ENCODE measurements at places on chromosomes 4 and X.

DNA sequence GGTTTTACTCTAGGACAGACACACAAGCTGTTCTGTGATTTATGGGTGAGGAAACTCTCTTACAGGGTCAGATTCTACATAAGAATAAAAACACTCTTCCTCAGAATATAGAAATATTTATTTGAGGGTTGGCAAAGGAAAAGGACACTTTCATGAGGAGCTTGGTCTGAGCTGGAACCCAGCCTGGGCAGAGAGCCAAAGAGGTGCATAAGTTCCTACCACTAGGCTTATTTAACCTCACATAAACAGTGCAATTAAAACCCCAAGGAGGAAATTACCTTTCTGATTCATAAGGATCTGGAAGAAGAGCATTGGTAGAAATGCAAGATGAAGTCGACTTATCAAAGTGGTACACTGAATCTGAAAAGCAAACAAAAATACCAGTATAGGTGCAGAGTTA, 32.9 kb downstream of the SETD7 start:
- no peak for DNase-seq

DNA sequence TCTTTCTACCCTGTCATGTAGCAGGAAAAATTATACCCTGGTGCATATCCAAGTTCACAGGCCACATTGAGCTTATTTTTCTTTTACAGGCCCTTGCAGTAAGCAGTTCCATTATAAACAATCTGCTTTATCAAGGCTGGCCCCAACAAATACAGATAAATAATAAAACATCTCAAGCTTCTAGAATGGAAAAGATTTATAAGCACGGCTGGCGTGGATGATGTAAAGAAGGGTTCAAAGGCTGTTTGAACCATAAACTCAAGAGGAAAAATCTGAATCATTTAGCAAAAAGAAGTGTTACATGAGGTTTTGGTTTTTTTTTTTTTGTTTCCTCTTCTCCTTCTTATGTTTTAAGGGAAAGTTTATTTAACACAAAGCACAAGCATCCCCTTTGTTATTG, 109.7 kb downstream of the UNC5C start:
- DNase-seq, result no peak

- no peak for DNase-seq
Measured at GRCh38 chr4:17781300-17782287, at the start of gene FAM184B. Gene FAM184B (minus strand): TSS chr4:17781621. CDS start chr4:17781299, 322 bp downstream.

- no peak for DNase-seq
Measured at GRCh38 chr4:37138789-37139188, 105.8 kb upstream of the NWD2 start.

- no peak for DNase-seq
Measured at GRCh38 chr4:1494416-1495315, 88.4 kb upstream of the NKX1-1 start.

- DNase-seq, result no peak
Measured at GRCh38 chr4:172073590-172073989, 260.4 kb downstream of the GALNTL6 start.

DNA sequence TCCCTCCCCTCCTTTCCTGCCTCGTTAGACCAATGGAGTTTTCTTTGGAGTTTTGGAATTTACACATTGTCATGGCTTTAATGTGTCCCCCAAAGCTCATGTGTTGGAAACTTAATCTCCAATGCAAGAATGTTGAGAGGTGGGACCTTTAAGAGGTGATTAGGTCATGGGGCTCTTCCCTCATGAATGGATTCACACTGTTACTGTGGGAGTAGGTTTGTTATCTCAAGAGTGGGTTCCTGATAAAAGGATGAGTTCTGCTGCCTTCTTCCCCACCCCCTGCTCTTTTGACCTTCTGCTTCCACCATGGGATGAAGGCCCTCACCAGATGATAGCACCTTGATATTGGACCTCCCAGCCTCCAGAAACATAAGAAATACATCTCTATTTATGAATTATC, 16.8 kb downstream of the MORF4L2 start:
- no peak for DNase-seq

DNA sequence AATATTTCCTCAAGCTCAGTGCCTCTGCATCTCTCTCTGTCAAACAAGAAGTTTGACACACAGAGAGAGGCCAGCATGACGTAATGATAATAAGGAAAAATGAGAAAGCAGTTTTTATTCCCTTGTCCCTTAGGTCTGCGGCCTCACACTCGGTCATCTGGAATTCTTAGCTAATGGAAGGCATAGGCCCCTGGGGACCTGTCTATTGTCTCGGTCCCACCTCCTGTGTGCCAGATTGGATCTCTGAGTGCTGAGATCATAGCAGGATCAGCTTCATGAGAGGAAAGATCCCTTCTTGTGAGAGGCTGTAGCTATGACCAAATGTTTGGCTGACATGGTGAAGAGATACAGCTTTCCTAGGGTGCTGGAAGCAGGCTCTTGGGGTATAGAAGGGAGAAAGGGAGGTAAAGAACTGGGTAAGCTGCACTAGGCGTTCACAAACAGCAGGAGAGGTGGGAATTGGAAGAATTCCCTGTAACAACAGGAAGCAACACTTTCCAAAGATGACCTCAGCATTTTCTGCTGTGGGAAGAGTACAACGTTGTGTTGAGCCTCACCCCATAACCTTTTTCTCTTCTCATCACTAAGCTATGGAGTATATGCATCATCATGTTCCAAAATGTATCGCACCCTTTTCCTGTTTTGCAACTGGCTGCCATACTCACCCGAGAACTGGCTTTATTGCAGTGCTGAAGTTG, 20.2 kb downstream of the TMEM31 start:
- DNase-seq, result peak; percentile 90

DNA sequence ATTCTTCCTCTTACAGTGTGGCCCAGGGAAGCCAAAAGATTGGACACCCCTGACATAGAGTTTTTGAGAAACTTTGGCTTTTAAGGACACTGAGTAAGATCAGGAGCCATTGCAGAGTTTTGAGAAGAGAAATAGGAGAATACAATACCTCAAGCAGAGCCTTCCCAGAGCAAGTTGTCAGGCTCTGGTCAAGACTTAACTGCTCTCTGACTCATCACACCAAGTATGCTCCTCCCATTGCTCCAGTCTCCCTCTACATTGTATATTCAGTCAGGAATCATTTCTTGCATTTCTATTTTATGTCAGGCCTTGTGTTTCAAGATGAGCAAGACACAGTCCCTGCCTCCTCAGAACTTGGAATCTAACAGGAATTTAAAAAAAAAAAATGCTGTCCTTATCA, 176.4 kb upstream of the FMR1 start:
- DNase-seq, result no peak

DNA sequence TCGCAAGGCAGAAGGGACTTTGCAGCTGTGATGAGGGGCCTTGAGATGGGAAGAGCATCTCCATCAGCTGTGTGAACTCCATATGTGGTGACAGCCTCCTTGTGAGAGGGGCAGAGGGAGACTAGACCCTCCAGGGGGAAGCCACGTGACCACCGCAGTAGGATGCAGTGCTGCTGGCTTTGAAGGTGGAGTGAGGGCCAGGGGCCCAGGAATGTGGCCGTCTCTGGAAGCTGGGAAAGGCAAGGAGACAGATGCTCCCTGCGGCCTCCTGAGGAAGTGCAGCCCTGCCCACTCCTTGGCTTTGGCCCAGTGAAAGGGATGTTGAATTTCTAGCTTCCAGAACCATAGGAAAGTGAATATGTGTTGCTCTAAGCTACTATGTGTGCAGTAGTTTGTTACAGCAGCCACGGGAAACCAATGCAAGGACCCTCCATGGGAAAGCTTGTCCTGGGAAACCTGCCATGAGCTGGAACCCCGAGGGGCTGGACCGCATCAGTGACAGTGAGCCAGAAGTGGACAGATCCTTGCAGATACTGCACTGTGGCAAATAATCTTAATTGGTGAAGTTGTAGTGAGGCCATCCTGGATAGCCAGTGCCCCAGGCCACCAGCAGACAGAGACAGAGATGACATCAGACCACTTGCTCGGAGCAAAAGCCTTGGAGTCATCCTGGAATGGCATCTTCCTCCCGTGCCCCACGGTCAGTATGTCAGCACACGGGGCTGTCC, 35.4 kb upstream of the SORCS2 start:
- peak; percentile 27 for DNase-seq

DNA sequence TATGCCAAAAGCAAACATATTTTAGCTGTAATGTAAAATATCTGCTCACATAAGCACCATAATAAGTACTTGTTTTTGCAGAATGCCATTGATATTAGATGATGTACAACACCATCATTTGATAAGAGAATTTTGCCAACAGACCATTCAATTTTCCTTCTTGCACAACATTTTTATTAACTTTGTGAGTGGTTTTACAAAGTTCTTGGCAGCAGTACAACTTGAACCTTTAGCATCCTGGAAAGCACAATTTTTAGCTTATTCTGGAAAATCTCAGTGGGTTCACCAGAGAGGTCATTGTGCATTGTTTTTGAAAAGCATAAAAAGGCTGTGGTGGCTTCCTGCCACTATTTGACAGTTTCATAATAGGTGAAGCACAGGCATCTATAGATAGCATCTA, 26.4 kb upstream of the REPS2 start:
- DNase-seq, result peak; percentile 5

GRCh38 chrX:2391869-2392606, 108.7 kb downstream of the DHRSX start:
- peak; percentile 80 for DNase-seq

DNA sequence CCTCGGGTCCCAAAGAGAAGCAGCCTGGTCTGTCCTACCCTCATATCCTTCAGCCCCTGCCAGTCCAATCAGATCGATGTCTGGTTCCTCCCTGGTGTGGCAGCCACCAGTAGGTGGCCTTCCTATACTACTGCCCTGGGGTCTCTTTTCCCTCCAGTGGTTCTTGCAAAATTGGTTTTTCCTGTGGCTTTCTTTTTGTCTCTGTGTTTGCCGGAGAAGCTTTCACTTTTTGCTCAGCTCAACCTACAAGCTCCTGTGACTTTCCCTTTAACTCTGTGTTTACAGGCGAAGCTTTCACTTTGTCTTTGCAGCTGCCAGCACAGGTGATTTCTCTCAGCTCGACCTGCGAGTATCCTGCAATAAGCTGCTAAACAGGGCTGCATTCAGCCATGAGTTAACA, 46.8 kb downstream of the UGT2A3 start:
- no peak for DNase-seq

Data from fibroblast of mammary gland (primary cell).